ENCODE measurements at places on chromosomes 1 and 21.
A peak's percentile ranks its signal among the peaks of the same experiment; 100 is the strongest.

DNA sequence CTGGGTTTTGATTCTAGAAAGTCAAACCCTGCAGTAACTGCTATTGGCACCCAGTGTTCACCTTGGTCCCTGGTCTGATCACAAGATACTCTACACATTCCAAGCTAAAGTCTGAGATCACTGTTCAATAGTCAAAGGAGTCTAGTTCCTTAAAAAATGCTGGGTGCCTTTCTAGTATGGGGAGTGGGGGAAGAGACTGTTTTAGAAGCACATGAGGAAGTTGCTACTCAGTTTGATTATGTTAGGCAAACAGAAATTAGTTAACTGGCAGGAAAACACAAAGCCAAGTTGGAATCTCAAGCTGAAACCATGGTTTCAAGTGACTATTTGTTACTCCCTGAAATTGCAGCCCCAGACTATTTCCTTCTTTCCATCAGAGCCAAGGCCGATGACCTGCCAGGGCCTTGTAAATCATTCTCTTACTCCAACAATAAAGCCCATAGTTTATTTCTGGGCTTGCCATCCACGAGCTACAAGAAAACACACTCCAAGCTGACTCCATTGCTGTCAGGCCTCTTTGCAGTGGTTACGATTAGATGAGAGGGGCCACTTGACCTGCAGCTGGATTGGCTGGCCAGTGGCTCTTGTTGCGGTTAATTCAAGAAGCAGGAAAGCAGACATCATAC lies 21.1 kb upstream of the VTCN1 start:
- peak; percentile 21 for DNase-seq

GRCh38 chr1:50193002-50193401 lies 84.3 kb downstream of the ELAVL4 start:
- no peak for DNase-seq

DNA sequence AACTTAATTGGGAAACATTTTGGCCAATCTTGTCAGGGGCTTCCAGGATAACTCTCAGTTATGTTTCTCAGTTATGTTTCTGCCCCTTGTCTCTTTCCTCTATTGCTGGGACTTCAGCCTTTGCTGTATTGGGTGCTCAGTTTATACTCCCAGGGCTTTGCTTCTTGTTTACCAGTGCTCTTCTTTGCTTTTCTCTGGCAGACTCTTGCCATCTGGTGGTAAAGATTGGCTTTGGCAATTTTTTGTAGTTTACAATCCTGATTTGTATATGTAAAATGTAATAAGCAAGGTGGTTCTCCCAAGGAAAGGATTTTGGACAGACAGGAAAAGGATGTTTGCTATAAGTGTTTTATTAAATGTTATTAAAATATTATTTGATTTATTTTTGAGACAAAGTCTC lies 37.9 kb downstream of the FABP3 start:
- no peak for DNase-seq

DNA sequence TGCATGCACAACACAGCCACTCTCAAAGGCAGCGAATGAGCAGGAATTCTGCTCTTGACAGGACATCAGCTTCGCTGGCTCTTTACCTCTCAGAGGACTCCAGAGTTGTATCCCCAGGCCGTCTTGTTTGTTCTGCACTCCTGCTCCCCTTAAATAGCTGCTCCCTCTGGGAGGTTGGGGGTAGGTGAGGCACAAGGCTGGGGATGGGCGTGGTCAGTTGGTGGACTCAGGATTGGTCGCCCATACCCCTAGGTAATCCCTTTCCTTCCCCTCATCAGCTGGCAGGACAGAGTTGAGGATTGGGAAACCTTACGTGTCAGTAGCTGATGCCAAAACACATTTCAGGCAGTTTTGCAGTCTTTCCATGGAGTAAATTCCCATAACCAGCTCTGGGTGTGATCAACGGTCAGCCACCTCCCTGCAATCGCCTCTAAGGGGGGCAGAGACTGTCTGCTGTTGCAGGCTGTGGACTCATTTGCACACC lies at the start of gene PLA2G2A:
Gene PLA2G2A (minus strand): TSS at position 125 of the 484 bp plus-strand sequence. CDS start 845 bp downstream, outside the sequence.
- DNase-seq, result no peak

- peak; percentile 69 for DNase-seq
Measured at GRCh38 chr1:23530747-23531561, at the start of gene E2F2. E2F2 (minus strand) TSS chr1:23531233; CDS start chr1:23530793, 440 bp downstream.

GRCh38 chr1:153430166-153430553 lies 13.8 kb downstream of the S100A7A start:
- DNase-seq, result no peak

GRCh38 chr1:18549906-18550305 lies 69.2 kb downstream of the KLHDC7A start:
- DNase-seq, result no peak

DNA sequence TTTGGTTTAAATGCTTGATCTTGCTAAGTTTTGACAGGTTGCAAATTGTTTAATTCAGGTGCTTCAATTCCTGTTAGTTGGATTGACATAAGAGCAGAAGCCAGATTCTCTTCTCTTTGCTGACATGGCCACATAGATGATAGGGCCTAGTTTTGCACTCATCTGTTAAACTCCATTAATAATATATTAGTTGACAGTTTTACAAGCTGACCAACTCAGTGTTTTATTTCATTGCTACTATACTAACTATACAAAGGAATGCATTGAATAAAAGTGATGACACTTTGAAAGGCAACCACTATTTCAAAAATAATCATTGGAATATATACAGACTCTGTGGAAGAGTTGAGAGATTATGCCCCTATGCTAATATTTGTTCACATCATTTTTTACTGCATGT lies 255.6 kb upstream of the DPYD start:
- DNase-seq, result no peak
